ENCODE measurements at places on chromosomes 6 and 20.

- DNase-seq = no peak
Measured at GRCh38 chr6:25337431-25337830, 58.3 kb downstream of the CARMIL1 start.

GRCh38 chr6:105164418-105164817 lies 15.4 kb downstream of the POPDC3 start:
- DNase-seq = no peak

DNA sequence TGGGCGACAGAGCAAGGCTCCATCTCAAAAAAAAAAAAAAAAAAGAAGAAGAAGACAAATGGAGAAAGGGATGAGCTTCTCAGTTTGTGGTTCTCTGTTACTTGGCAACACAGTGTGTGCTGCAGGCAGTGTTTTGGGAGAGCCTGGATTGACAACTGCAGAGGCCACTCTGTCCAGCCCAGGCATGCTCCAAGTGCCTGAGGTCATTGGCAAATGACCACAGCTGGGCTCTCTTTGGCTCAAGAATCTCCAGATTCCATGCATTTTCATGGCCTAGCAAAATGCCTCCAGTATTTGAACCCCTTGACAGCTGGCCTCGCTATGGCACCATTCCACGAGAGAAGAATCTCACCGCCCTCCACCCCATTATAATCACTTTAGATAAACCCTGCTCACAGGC lies 126.2 kb downstream of the ANKRD60 start:
- DNase-seq = no peak

DNA sequence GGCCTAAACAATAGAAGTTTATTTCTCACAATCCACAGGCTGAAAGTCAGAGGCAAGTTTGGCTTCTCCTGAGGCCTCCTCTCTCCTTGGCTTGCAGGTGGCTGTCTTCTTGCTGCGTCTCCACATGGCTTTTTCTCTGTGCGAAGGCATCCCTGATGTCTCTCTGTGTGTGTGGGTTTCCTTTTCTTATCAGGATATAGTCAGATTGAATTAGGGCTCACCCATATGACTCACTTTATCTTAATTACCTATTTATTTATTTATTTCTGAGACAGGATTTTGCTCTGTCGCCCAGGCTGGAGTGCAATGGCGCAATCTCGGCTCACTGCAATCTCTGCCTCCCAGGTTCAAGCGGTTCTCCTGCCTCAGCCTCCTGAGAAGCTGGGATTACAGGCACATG lies 30.7 kb downstream of the LINC00237 start:
- no peak for DNase-seq

GRCh38 chr6:72813807-72814596 lies 192.1 kb downstream of the KCNQ5 start:
- DNase-seq = no peak

- no peak for DNase-seq
Measured at GRCh38 chr20:45157962-45158361, 16.7 kb upstream of the PI3 start.

DNA sequence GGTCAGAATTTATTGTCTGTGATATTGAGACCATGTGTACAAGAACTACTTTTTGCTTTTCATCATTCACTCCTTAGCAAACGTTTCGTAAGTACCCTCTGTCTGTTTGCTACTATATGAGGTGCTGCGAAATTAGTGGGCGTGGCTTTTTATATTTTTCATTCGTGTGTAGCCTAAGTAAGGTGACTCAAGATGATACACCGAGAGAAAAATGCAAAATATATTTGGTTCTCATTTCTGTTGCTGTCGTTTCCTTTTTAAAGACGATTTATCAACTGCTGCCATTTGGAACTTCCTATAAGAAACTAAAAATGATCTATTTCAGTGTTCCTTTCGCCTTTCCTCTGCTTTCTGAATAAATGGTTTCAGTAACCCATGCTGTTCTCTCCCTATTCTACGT lies 61.2 kb downstream of the VAPB start:
- DNase-seq = no peak

GRCh38 chr6:151719070-151719469 lies 88.4 kb upstream of the ESR1 start:
- no peak for DNase-seq

- DNase-seq = no peak
Measured at GRCh38 chr6:98641949-98642719, 192.2 kb upstream of the POU3F2 start.

DNA sequence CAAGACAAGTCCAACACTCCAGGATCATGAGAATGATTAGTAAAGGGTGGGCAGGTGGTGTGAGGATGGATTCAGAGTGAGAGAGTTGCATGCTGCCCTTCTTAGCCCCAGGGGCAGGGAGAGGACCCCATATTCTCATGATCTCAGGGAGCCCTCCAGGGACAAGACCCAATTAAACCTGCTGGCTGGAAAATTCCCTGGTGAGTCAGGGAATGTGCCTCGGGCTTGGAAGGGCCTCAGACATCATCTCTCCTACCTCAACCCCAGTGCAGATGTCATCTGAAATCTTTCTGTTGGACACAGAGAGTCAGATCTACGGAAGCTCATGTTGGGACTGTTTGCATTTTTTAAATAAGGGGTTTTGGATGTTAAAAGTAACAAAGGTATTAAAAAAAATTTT lies 9.2 kb upstream of the SIRPD start:
- no peak for DNase-seq

DNA sequence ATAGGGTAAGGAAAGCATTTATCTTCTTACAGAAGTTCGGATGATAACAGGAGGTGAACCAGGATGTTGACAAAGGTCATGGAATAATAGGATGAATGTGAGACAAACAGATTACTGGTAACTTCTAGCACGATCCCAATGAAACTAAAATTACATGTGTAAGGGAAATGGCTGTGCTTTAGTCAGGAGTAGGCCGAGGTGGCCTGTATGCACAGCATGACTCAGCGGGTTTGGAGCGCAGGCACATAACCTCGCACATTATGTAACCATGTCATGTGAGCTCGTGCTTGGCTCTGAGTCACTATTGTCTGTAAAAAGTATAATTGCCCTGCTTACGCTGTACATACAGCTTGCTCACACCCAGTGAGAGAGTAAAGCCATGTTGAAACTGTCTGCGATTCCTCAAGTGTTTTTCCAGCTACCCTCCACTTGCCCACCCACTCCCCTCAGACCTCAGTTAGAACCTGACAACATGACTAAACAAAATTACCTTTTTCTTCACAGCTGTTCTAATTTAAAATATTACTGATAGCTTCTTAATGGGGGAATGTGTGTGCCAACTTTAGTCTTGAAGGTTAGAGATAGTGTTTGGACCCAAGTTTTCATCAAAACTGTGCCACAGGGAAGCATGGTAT lies 8.2 kb downstream of the CYB5R4 start:
- DNase-seq = no peak

GRCh38 chr6:140537211-140537610 lies 1162.8 kb upstream of the CITED2 start:
- DNase-seq = no peak

- DNase-seq = no peak
Measured at GRCh38 chr20:17648315-17648646, 33.8 kb downstream of the RRBP1 start.

DNA sequence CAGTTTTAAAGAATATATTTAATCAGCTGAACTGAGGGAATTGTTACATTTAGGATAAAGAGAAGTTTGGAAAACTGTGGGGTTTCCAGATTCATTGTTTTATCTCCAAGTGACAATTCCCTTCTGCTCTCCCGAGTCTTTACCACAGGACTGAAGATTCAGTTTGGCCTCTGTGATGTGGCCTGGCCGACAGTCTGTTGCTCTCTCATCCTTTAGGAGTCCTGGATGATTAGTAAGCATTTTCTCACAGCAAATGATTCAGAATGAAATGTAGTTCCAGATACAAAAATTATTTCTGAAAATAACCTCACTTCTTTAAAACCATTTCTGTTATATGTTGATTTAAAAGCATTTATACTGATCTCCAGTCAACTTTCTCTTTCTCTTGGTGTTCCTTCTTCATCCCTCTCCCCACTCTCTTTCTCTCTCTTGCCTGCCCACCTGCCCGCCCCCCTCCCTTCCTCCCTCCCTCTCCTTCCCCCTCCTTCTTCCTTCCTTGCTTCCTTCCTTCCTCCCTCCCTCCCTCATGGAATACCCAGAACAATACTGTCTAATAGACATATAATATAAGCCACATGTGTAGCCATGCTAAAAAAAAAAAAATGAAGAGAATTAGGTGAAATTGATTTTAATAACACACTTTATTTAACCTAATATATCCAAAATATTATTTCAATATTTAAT lies 254.9 kb downstream of the PRL start:
- no peak for DNase-seq

GRCh38 chr20:45892828-45893500 lies 1.8 kb downstream of the CTSA start:
- DNase-seq = peak; percentile 69

DNA sequence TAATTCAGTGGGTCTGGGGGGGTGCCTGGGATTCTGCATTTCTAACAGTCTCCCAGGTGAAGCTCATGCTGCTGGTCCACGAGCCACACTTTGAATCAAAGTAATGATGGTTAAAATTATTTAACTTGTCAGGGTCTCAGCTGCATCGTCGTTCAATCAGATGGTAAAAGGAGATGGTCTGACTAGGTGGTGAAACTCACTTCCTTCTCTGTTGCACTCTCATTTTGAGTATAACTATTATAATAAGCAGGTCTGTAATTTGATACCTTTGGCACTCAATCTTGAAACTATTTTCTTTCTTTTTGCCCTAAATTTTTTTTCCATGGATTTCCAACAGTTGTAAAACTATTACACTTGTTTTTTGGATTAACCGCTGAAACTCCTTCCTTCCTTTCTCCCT lies 292.5 kb downstream of the FARS2 start:
- no peak for DNase-seq

GRCh38 chr20:58097429-58097828 lies 131.0 kb downstream of the ANKRD60 start:
- DNase-seq = no peak

DNA sequence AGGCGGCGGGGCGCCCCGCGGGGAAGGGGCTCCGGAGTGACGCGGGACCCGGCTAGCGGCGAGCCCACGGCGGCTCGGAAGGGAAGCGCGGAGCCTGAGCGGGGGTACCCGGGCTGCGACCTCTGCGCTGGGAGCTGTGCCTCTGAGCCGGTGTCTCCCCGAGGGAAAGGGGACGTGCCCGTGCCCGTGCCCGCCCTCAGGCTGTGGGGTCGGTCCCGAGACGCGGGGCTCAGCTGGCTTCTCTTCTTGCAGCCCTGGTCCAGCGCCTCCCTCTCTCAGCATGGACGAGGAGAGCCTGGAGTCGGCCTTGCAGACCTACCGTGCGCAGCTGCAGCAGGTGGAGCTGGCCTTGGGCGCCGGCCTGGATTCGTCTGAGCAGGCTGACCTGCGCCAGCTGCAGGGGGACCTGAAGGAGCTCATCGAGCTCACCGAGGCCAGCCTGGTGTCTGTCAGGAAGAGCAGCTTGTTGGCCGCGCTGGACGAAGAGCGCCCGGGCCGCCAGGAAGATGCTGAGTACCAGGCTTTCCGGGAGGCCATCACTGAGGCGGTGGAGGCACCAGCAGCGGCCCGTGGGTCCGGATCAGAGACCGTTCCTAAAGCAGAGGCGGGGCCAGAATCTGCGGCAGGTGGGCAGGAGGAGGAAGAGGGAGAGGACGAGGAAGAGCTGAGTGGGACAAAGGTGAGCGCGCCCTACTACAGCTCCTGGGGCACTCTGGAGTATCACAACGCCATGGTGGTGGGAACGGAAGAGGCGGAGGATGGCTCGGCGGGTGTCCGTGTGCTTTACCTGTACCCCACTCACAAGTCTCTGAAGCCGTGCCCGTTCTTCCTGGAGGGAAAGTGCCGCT lies 686 bp downstream of the ZGPAT start:
- no peak for DNase-seq

DNA sequence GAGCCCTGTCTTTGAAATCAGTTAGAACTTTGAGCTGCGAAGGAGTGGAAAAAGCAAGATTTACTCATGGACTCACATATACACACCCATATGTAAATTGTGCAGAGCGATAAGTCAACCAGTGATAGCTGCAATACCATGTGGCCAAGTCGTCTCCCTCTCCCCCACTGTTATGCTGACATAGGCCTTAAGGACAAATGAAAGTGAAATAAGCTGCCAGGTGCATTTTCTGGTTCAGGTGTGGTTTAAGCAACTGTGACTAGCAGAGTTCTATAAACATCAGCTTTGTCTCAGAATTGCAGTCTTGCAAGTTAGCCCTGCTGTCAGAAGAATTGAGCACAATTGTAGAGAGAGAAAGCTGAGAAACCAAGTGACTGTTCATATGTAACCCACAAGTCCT lies 9.6 kb downstream of the FAM83B start:
- DNase-seq = peak; percentile 98

- no peak for DNase-seq
Measured at GRCh38 chr6:70489364-70489763, 76.1 kb downstream of the FAM135A start.

Measured in MM.1S (cell line).